Brain microvascular endothelial cell (primary cell): ENCODE measurements at places on chromosomes 7 and 10.

DNA sequence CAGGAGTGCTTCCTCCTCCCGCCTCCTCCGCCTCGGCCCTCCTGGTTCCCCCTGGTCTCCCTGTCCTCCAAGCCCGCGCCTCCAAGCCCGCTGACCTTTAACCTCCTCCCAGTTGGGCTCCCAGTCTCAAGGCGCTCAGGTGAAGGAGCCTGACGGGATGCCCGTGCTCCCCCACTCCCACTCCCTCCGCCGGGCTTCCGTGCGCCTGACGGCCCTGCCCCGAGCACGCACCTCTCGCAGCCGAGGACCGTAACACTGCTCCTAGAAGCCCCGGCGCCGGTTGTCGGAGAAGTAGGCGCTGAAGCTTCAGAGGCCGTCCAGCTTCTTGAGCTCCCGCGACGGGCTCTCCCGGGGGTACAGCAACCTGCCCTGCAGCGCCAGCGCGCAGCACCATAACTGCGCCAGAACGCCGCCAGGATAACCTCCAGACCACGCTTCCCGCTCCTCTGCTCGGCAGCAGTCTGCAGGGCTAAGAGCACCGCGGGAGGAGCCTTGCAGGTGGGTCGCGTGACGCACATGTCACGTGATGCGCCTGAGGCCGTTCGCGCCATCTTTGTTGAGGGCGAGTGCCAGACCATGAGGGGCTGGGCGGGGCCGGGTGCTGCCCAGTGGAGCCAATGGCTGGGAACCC lies 71.0 kb upstream of the ZNF479 start:
- no peak for DNase-seq

- DNase-seq: no peak
These were observed at the start of gene PRKCQ for GRCh38 chr10:6579904-6580278. PRKCQ (minus strand) TSS chr10:6580276; CDS start chr10:6515135, 65,141 bp downstream.

- DNase-seq: no peak
These were observed 4.3 kb upstream of the UCMA start for GRCh38 chr10:13238271-13239077.

DNA sequence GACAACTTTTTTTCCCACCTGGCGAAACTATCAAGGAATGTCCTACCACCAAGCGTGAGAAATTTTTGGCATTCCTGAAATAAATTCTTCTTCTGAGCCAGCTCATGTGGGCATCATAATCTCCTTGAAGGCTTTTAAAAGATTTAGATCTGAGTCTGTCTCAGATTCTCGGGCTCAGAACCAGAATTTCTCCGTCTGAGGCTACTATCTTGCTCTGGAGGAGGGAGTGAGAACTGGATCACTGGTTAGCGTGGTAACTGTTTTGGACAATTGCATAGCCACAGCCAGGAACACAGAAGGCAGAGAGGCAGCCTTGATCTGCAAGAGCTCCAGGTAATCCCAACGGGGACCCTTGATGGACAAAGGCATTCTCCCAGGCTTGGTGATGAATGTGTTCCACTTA lies 1.0 kb upstream of the PLAC9 start:
- DNase-seq: no peak

DNA sequence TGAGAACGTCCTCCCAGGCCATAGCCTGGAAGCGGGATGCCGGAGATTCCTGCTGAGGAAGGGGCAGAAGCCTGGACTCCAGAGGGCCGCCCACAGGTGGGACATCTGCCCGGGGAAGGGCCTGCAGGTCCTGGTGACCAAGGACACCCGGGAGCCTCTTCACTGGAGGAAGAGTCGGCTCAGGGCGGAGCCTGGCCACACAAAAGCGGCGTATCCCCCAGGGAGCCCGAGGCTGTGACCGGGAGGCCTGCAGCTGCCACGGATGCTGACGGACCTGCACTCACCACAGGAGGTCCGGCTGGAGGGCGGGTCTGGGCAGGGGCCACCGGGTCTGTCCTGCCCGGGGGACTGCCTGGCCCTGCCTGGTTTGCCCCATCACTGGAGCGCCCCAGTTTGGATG lies 15.5 kb upstream of the ADGRA1 start:
- DNase-seq: no peak

GRCh38 chr7:114663502-114663901 lies 248.9 kb downstream of the FOXP2 start:
- DNase-seq: peak; percentile 64

- no peak for DNase-seq
These were observed 84.3 kb downstream of the CPED1 start for GRCh38 chr7:121072826-121073225.

DNA sequence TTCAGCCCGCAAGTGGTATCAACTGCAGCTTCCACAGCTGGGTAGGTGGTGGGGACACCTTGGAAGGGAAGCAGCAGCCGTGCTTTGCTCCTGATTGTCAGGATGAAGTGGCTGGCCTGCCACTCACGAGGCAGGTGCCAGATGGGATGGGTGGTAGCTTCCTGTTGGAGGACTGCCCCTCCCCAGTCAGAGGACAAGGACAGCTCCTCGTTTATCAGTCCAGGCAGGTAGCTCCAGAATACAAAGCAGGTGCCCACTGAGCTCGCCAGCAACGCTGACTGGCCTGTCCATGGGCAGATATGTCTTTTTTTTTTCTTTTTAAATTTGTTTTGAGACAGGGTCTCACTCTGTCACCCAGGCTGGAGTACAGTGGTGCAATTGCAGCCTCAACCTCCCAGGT lies 431.3 kb downstream of the GALNT17 start:
- no peak for DNase-seq

- DNase-seq: no peak
These were observed 1259.7 kb downstream of the XPNPEP1 start for GRCh38 chr10:108663587-108663986.

DNA sequence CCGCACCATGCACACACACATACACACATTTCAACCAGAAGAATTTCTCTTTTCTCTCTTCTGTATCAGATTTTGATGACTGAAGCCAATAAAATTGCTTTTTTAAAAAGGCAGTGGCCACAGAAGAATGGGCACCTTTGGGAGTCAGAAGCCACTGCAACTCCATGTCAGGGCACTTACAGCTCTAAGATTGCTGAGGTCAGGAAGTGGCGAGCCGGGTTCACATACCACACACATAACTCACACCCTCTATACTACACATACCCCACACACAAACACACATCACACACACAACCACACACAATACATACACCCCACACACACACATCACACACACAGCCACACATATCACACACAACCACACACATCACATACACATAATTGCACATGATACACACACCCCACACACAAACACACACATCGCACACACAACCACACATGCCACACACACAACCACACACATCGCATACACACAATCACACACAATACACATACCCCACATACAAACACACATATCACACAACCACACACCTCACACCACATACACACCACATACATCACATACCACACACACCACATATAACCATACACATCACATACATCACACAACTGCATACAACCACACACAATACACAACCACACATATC lies 31.2 kb downstream of the GPRIN2 start:
- DNase-seq: peak; percentile 92
